NAMALWA (cell line): ENCODE measurements at places on chromosomes 6 and 20.

GRCh38 chr6:43217351-43217750 lies 11.9 kb downstream of the DNPH1 start:
- no peak for DNase-seq

GRCh38 chr6:53770780-53771249 lies 24.0 kb upstream of the LRRC1 start:
- no peak for DNase-seq

DNA sequence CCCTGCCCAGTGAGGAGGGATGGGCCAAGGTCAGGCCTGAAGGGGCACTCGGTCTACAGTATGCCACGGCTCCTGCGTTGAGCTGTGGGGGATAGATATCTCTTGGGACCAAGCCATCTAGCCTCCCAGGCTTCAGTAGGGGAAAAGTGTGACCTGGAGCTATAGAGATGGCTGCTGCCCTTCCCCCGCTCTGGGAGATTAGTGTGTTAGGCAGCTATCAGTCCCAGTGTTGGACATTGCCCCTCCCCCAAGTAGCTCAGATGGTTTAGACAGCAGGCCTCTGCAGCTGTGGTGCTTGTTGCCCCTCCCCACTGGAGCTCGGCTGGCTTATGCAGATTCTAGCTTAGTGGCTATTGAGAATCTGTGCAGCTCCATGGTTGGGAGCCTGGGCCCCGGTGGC lies 56.8 kb downstream of the KHDRBS2 start:
- DNase-seq: no peak

DNA sequence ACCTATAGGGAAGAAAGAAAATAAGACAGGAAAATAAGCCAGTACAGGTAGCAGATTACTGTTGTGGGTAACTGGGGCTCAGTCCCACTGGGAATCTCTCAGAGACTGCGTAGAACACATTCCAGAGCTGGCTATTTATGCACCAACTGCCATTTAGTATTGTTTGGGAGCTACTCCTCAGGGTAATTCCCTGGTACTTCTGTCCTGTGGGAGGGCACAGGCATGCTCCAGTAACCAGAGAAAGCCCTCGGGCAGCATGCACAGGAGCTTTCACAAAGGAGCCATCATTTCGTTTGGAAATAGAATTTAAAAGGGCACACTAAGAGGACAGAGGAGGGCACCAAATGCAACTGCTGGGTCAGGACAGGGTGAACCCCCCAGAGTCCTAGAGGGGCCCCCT lies 148.0 kb upstream of the LRFN2 start:
- DNase-seq: no peak

- DNase-seq: no peak
Observed at GRCh38 chr6:35829306-35829705, 24.2 kb downstream of the LHFPL5 start.

DNA sequence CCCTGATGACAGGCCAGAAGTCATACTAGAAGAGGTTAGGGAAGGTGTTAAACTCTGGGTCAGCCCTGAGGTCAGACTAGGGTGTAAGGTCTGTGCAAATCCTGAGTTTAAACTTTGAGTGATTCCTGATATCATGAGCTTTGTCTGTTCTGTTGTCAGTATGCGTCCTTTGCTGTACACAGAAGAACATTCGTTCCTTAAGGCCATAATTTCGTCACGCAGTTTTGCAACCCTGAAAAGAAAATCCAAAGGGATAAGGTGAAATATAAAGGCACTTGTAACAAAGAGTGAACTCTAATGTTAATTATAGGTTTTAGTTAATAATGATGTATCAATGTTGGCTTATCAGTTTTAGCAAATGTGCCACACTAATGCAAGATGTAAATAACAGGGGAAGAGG lies 2.3 kb downstream of the DST start:
- DNase-seq: no peak

- DNase-seq: no peak
Observed at GRCh38 chr20:42634156-42634555, 555.5 kb downstream of the PTPRT start.

DNA sequence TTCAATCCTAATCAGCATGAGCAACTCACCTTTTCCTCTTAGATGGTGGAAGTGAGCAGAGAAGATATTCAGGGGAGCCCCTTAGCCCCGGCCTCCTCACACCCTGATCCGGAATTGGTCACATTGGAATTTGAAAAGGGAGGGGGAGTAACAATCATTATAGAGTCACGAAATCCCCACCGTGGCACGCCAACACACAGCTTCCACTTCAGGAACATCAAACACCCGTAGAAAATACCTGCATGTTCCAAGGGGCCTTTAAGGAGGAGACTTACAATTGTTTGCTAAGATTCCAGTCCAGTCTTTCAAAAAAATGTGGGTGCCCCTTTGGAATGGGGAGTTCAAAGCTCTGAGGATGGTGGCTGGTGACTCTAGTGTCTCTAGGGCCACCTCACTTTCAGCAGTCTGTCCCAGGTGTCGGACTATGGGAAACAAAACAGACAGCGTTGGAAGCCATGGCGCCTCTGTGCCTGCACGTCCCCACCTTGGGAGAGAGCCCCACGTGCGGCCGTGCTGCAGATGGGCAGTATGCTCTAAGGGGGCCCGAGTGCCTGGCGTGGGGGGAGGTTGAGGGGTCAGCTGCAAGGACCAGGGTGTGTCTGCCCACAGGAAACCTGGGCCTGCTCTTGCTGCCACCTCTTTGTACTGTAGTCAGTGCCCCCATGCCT lies 2.4 kb downstream of the CD93 start:
- DNase-seq: no peak

- DNase-seq: peak; percentile 77
Observed at GRCh38 chr20:18632196-18632789, 44.4 kb downstream of the DTD1 start.

DNA sequence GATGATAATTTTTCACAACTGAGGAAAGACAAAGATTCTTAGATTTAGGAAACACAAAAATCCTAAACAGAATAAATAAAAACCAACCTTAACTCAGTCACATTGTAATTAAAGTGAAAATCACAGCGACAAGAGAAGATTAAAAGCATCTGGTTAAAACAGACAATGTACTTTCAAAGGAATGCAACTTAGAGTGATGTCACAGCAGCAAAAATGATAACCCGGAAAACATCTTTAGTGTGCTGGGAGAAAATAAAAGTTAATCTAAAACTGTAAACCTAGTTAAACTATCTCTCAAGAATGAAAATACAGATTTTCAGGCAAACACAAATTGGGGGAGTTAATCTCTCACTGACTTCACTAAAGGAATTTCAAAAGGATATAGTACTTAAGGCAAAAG lies 76.8 kb upstream of the OGFRL1 start:
- no peak for DNase-seq

DNA sequence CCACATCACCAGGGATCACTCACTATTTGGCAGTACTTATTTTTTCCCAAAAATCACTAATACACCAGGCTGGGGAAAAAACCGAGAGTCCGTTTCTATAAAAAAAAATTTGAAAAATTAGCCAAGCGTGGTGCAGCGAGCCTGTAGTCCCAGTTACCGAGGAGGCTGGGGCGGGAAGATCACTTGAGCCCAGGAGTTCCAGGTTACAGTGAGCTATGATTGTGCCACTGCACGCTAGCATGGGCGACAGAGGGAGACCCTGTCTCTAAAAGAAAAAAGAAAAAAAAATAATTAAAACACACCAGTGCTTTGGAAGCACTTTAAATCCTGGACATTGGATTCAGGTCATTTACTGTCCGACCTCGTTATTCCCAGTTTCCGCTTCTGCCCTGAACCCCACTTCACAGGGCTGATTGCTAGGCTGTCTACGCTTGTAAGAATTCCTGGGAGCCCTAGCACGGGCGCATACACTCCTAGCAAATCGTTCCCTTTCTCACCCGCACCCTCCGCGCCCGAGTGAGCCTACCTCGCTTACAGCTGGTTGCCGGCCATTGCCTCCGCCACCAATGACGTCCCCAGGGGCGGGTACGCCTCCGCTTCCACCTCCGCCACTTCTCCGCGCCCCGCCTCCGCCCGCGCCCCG lies at the start of gene TPMT:
Gene TPMT, minus strand, starts transcription at position 571 of the 643 bp plus-strand sequence. CDS start 5,950 bp downstream, outside the sequence.
- no peak for DNase-seq

DNA sequence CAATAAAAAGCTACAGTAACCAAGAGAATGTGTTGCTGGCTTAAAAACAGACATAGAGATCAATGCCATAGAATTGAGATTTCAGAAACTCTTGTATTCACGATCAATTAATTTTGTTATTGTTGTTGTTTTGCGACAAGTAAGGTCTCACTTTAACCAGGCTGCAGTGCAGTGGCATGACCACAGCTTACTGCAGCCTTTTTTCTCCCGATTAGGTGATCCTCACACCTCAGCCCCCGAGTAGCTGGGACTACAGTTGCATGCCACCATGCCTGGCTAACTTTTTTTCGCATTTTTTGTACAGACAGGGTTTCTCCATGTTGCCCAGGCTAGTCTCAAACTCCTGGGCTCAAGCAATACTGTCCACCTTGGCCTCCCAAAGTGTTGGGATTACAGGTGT lies 42.2 kb downstream of the RANBP9 start:
- DNase-seq: no peak

DNA sequence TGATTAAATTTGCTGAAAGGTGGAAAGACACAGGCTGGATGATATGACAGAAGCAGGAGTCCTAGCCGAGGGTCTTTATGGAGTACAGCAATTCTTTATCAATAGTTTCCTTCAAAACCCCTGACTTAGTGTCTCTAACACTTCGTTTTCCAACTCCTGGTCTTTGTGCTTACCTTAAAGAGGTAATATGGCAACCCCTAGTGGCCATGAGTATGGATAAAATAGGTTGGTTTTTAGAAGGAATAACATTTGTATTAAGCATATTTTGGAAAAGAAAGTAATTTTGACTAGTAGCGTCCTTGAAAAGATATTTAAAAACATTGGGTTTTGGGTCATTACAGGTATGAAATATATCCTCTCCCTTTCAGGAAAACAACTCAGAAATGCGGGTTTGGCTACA lies 51.9 kb downstream of the VGLL2 start:
- peak; percentile 18 for DNase-seq
